NCI-H1105 (cell line): ENCODE measurements at places on chromosomes 16 and 17.

DNA sequence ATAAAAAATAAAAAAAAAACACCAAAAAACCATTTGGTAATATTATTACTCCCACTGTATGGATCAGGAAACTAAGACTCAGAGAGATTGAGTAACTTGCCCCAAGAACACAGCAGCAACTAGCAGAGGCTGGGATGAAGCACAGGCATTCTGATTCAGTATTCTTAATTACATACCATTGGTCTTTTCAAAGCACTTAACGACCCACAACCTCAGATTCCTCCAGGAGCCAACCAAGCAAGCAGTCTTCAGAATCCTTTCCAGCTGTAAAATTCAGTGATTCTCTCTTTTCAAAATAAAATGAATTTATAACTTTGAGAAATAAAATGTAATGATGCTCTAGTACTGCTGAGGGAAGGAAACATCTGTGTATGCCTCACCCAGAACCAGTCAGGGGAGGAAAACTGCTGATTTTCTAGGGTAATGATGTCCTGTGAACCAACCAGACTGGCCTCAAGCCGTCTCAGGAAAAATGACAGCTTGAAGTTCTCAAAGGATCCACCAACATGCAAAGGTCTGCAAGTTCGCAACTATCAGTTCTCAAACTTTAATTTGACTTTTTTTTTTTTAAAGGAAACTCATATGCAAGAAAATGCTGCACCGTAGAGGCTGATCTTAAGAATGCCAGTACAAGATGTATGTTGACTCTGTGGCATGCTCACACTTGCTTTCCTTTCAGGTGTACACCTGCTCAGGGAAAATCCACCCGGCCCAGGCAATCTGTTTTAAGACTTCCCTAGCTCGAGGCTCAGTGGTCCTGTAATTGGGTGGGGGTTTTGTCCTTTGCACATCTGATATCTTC is 9.0 kb downstream of the CUEDC1 start:
- DNase-seq = no peak

DNA sequence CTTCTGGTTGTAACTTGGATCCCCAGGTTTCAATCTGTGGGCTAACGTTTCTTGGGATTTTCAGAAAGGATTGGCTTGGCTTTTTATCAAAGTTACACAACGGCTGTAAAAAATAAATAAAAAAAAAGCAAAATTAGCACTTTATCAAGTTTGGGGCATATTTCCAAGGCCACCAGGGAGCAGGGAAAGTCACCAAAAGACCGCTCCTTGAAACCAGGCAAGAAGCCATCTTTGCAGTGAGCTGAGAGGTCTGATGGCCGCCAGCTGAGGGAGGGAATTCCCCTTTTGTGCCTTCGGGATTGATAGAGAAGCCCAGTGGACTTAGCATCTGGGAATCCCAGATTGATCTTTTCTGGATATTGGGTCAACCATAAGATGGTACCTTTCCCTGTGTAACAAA is 192.2 kb downstream of the WWOX start:
- DNase-seq = no peak

DNA sequence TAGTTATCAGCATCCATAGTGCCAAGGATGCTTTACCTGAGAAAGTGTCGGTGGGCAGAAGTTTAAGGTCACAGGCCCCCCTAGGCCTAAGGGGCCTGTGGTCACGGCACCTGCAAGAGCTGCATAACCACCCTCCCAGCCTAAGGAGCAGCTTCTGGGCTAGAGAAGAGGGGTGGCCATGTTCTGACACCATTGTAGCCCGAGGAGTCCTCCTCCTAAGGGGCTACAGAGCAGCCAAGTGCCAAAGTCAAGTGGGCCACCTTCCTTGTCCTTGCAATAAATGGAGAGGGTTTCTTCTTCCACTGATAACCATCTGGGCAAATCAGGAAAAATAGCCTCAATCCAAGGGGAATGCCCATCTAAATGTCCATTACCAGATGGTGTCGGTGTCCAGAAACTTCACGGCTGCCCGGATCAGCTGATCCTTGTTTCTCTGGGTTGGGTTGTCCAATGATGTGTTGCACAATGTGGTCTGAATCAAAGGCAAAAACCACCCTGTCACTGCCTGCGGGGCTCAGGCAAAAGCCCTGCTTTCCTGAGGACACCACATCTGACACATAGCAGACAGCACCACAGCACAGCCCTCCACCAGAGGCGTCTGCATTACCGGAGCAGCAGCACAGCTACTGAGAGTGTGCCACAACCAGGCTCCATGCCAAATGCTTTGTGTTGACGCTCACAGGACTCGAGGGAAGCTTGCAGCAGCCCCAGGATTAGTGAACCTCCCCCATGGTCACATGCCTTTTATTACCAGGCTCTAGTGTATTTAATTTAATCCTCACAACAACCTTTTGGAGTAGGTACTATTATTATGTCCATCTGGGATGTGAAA is 12.8 kb downstream of the ATPAF2 start:
- no peak for DNase-seq

DNA sequence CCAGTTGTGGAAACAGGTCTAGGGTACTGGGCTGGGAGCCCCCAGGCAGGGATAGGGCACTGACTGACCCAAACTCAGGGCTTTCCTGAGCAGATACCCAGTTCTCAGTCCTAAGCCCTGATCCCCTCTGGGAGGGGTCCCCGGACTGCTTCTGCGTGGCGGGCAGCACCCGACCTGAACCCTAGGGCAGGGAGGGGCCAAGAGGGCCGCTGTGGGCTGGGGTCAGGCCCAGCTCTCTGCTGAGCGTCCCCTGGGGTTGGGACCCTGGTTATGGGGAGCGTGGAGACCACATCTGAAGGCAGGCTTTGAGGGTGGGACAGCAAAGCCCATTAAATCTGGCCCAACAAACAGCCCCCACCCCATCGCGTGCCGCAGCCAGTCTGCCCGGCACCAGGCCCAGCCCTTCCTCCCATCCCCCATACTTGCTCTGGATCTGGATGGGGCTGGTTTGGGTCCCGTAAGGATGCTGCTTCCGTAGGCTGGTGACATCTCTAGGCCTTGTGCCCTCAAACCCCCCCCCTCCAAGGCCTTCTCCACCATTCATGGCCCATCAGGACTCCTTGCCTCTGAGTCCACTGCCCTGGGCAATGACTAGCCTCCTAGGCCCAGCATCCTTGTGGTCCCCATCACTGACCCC is 691 bp upstream of the FAM83G start:
- no peak for DNase-seq

GRCh38 chr17:63816669-63817068 is 10.6 kb upstream of the PSMC5 start:
- no peak for DNase-seq

DNA sequence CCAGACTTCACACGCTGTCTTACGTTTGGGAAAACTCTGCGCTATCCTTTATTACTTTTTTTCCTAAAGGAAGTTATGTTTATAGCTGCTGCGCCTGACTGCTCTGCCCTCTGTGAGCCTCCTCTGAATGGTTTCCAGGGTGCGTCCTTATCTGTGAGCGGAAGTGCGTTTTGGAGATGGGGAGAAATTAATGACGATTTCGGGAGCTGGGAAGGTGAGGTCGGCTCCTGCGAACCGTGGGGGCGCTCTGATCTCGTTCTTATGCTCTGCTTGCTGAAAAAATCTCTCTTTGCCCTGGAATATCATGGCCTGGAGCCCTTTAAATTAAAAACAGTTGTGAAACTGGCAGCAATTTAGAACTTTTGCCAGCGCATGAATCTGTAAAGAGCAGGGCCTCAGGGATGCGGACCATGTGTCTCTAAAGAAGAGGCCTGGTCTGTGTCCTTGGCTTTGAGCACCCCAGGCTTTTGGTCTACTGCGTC is 135.7 kb upstream of the ZFHX3 start:
- DNase-seq = no peak

DNA sequence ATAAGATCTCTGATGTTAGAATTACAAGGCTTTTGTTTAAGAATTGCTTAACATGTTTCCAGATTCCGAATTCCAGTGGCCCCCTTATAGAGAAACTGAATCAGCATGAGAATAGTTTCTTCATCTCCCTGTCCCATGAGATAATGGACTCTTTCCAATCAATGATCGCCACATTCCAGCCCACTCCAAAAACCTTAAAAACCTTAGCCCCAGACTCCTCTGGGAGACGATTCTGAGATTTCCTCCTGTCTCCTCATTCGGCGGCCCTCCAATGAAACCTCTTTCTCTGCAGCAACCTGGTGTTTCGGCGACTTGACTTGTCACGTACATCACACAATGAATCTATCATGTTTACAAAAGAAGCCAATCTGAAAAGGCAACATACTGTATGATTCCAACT is 197.1 kb upstream of the PSMD7 start:
- no peak for DNase-seq

DNA sequence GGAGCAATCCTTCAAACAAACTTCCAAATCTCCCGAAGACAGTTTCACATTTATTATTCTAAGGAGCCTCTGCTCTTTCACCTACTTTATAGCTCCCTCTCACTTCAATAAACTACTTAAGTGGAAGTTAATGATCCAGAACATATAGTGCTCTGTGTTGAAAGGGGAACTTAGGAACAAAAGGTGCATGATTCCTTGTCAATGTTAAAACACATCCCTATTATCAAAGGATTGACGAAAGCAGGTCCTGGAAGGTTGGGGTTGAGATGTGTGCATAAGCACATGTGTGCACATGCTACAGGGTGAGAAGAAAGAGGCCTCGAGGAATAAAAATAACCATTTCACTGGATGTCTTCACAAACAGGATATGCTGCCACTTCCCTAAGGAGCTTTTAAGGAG is 170.3 kb downstream of the SLC39A11 start:
- no peak for DNase-seq

- no peak for DNase-seq
Observed at GRCh38 chr17:80095038-80095843, 6.1 kb upstream of the GAA start.

- DNase-seq = no peak
Observed at GRCh38 chr16:22073350-22073749, 19.0 kb upstream of the VWA3A start.

GRCh38 chr17:62611292-62611691 is 16.2 kb upstream of the MRC2 start:
- DNase-seq = no peak
